Body of pancreas (tissue), 4 donors: ENCODE measurements at places on chromosomes 3 and 15. TPM values are rescaled to one million over a fixed set of nuclear protein-coding genes. Genes with fewer than 3 reads are reported as not detected.

GRCh38 chr3:150771600-150771999, 8.6 kb upstream of the SIAH2 start:
- DNase-seq: no peak

GRCh38 chr3:194718079-194718478, 32.4 kb downstream of the FAM43A start:
- DNase-seq: no peak

BTLA gene
- total RNA-seq: not detected

UBP1 gene
- total RNA-seq: 121 TPM

NRG4 gene
- total RNA-seq: 11.5 TPM

DNA sequence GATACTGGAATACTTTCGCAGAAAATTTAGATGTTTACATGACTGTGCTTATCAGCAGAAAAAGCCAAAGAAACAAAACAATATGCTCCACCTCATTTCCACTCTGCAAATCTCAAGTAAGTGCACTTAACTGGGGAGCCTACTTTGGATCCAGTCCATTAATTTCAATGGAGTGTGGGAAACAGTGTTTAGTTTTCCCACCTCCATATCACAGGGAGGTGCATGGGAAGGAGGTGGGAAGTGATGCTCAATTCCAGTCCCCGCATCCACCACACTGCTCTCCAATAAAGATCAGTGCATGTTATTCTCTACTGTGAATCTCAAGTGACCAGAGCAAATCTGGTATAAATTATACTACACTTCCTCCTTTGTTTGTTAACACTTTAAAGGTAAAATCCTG, 2.9 kb downstream of the NEDD4 start:
- DNase-seq: no peak

- no peak for DNase-seq
These were observed 102.8 kb downstream of the SNRPN start for GRCh38 chr15:25057574-25057973.
